Gastroesophageal sphincter (tissue), 4 donors: ENCODE measurements at places on chromosomes 11 and 22. TPM values are rescaled to one million over a fixed set of nuclear protein-coding genes. Genes with fewer than 3 reads are reported as not detected.

DNA sequence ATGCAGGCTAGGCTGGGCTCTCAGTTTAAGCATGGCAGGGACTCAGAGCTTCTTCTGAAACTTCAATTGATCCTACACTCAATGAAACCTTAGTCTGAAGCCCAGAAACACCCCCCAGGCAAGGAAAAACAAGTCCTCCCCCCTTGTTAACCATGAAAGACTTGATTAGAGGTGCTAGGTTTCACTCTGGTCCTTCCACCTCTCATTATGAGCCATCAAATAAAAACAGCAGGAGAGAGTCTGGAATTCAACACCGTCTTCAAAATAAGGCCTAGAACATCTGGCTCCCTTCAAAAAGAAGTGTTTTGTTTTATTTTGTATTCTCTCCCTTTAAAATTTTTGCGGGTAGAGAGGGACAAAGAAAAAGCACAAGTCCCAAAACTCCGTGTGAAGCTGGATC lies 95.7 kb downstream of the NAT10 start:
- ATAC-seq = no peak

Gene OR5A1
- total RNA-seq = not detected

Gene DGCR6
- 2.0 TPM for total RNA-seq

DNA sequence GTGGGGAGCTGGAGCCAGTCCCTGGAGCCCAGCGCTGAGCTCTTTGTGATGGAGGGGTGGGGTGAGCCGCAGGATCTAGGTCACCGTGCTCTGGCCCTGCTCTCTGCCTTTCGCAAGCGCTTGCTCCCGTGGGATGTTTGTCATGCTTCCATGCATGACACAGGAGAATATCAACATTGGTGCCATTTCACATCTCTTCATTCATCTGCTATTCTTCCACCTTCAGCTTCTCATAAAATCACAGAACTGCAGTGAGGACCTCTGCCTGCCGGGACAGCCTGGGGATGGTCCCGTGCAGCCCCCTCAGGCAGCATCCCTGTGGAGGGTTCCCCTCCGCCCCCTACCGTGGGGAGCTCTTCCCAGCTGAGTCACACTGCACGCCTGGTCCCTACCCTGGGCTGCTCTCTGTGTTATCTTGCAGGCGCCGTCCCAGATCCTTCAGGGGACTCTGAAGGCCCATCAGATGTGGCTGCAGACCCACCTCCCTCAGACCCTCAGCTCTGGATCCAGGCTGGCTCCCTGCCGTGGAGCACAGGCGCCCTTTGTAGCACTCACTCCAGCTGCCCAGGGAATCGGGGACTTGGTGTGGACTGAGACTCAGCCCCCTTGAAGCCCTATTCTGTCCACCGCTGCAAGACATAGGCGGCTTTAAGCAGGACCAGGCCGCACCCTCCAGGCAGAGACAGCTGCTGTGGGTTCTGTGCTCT lies 5.1 kb upstream of the SEPTIN5 start:
- ATAC-seq = peak; percentile 71

Gene CARD18
- not detected for total RNA-seq

Gene CLCF1
- total RNA-seq = 21.7 TPM

GRCh38 chr11:77262803-77263202 lies 38.7 kb downstream of the GDPD4 start:
- no peak for ATAC-seq

DNA sequence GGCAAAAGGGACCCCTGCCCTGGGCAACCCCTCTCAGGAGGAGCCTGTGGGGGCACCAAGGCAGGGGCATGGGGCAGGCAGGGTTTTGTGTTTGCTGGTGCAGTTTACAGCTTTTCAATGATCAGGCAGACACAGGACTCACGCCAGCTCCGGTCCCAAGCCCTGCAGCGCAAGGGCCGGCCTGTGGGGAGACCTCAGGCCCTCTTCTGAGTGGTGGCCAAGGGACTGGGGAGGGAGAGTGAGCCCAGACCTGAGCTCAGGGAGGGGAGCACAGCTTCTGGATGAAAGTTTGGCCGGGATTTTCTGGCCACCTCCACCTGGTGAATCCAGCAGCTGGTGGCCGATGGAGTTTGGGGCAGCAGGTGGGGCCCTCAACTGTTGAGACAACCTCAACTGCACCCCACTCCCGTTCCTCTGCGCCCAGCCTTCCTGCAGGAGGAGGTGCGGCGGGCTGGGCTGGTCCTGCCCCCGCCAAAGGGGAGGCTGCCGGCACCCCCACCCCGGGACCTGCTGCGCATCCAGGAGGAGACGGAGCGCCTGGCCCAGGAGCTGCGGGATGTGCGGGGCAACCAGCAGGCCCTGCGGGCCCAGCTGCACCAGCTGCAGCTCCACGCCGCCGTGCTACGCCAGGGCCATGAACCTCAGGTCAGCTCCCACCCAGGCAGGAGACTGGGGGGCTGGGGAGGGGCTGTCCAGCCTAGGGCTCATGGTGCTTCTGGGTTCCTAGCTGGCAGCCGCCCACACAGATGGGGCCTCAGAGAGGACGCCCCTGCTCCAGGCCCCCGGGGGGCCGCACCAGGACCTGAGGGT lies 3.6 kb downstream of the TCIRG1 start:
- ATAC-seq = no peak

- ATAC-seq = no peak
These were observed 62.1 kb upstream of the LMO1 start for GRCh38 chr11:8325591-8326304.

DNA sequence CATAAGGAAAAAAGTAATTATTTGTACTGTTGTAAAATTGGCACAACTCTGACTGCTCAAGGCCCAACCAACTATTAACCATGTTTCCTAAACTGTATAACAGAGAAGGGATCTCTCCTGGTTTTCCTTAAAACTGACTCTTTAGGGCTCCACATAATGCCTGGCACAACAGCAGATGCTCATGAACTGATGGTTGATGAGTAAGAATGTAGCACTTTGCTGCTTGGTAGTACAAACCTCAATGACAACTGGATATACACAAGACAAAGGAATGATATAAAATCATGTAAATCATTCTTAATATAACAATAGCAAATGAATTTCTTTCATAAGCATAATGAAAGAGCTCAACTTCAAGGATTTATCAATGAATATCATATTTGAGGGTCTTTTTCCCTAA lies 11.7 kb downstream of the MSANTD2 start:
- no peak for ATAC-seq

- ATAC-seq = no peak
These were observed 59.8 kb downstream of the WNT7B start for GRCh38 chr22:45917146-45917545.

GRCh38 chr11:30128269-30128932 lies 102.4 kb upstream of the FSHB start:
- ATAC-seq = no peak

- ATAC-seq = no peak
These were observed 1514.8 kb downstream of the TBC1D22A start for GRCh38 chr22:48276994-48277867.

Gene DEPDC5
- 20.1 TPM for total RNA-seq

Gene RTN4RL2
- 0.12 TPM for total RNA-seq

GRCh38 chr22:37981282-37982011 lies 2.9 kb downstream of the SOX10 start:
- ATAC-seq = no peak

DNA sequence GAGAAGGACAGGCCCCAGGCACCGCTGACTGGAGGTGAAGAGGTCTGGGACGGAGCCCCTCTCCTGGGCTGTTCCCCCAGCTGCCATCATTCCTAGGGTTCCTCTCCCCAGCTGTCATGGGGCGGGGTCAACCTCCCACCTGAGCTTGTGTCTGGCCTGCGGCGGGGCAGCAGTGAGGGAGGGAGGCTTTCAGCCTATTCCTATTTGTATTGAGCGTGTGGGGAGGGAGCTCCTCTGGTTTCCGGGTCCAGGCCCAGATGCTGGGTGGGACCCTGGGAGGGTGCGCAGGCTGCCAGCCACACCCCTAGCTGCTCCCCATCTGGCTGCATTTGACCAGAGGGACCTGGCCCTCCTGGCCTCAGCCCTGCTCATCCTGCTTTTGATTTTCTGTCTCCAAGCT lies 13.7 kb downstream of the TSPAN4 start:
- ATAC-seq = no peak

Gene TMEM258
- total RNA-seq = 36.7 TPM

GRCh38 chr11:103294516-103294915 lies 185.3 kb downstream of the DYNC2H1 start:
- no peak for ATAC-seq

- ATAC-seq = no peak
These were observed 14.6 kb downstream of the ACAT1 start for GRCh38 chr11:108135845-108136544.

GRCh38 chr11:73268671-73269271 lies 3.4 kb upstream of the P2RY6 start:
- no peak for ATAC-seq

GRCh38 chr11:132062541-132062940 lies 692.1 kb downstream of the NTM start:
- ATAC-seq = no peak
